ENCODE measurements at places on chromosomes 4 and X.

DNA sequence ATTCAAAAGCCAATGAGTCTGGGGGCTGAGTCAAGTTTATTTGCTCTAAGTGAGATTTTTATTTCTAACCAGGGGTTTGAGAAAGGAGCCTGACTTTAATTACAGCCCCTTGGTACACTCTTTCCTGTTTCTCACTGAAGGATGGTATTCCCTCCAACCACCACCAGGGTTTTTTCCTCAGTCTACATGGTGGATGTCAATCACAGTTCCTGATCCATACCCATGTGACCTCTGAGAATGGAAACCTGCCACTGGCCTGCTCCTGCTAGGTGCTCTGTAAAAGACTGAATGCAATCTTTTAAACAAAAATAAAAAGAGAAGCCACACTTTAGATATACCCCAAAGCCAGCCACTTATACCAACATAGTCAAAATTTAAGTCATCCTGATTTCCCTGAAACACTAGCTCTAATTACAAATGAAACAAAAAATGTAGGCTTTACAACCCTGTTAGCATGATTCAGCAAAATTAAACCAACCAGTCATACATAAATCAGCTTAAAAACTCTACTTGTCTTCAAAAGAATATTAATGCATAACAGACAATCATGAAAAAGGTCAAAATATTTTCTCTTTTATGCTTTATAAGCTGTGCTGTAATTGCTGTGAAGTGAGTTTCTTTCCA is 112.1 kb upstream of the NWD2 start:
- no peak for DNase-seq

- DNase-seq, result no peak
Observed at GRCh38 chr4:120616041-120616440, 306.5 kb downstream of the PRDM5 start.

- no peak for DNase-seq
Observed at GRCh38 chrX:16403808-16404207, 236.5 kb downstream of the MAGEB17 start.

DNA sequence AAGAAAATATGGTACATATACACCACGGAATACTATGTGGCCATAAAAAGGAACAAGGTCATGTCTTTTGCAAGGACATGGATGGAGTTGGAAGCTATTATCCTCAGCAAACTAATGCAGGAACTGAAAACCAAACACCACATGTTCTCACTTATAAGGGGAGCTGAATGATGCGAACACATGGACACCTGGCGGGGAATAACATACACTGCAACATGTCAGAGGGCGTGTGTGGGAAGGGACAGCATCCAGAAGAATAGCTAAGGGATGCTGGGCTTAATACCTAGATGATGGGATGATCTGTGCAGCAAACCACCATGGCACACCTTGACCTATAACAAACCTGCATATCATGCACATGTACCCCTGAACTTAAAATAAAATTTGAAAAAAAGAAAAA is 19.5 kb upstream of the CNKSR2 start:
- no peak for DNase-seq

GRCh38 chr4:8089862-8090261 is 68.8 kb downstream of the ABLIM2 start:
- DNase-seq, result no peak

GRCh38 chr4:3098346-3098745 is 23.9 kb downstream of the HTT start:
- no peak for DNase-seq

GRCh38 chrX:137432609-137433008 is 133.3 kb upstream of the ZIC3 start:
- no peak for DNase-seq

DNA sequence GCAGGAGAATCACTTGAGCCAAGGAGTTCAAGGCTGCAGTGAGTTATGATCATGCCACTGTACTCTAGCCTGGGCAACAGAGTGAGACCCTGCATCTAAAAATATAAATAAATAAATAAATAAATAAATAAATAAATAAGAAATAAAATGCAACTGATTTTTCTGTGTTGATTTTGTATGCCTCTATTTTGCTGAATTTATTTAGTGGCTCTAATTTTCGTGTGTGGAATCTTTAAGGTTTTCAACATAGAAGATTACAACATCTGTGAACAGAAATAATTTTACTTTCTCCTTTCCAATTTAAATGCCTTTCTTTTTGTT is 30.9 kb upstream of the ABCG2 start:
- DNase-seq, result no peak
